Myometrial cell (primary cell): ENCODE measurements at places on chromosomes 2 and 18. TPM values are rescaled to one million over a fixed set of nuclear protein-coding genes. Genes with fewer than 3 reads are reported as not detected.

The OTOF gene
- not detected in 2 replicates for total RNA-seq

The UGT1A4 gene
- total RNA-seq, result not detected in 2 replicates

The TTN gene
- total RNA-seq, result under 0.01 TPM in 2 replicates

The ALPI gene
- not detected in 2 replicates for total RNA-seq

The EFR3B gene
- total RNA-seq, result under 0.01 and 0.18 TPM in 2 replicates

The NPHP1 gene
- total RNA-seq, result 4.3 and 6.7 TPM in 2 replicates

The MALL gene
- 204 and 210 TPM in 2 replicates for total RNA-seq

The PCARE gene
- total RNA-seq, result not detected in 2 replicates

The ADRA2B gene
- not detected in 2 replicates for total RNA-seq

The ABCG8 gene
- total RNA-seq, result not detected in 2 replicates

The IL1RL1 gene
- total RNA-seq, result 0.29 and 2.5 TPM in 2 replicates

The CHRNG gene
- not detected in 2 replicates for total RNA-seq

The CIAO1 gene
- 105 and 129 TPM in 2 replicates for total RNA-seq

The TMEM178A gene
- total RNA-seq, result not detected in 2 replicates

The SLC5A7 gene
- not detected in 2 replicates for total RNA-seq

The GCG gene
- not detected in 2 replicates for total RNA-seq

The MAT2A gene
- 59.4 and 67.5 TPM in 2 replicates for total RNA-seq

The IL36B gene
- not detected in 2 replicates for total RNA-seq

The CLEC4F gene
- total RNA-seq, result not detected in 2 replicates

The SERPINB4 gene
- not detected in 2 replicates for total RNA-seq

The C2orf66 gene
- not detected in 2 replicates for total RNA-seq

The AQP4 gene
- not detected in 2 replicates for total RNA-seq

The NT5DC4 gene
- total RNA-seq, result not detected in 2 replicates

The CHRNA1 gene
- not detected in 2 replicates for total RNA-seq

The C2orf72 gene
- not detected in 2 replicates for total RNA-seq

The THSD7B gene
- under 0.01 TPM in 1 of 2 replicates, not detected in the other for total RNA-seq

The KIF1A gene
- 0.29 TPM in 1 of 2 replicates, not detected in the other for total RNA-seq

The MSGN1 gene
- not detected in 2 replicates for total RNA-seq

The STK25 gene
- total RNA-seq, result 216 and 299 TPM in 2 replicates

The SMARCAL1 gene
- 15.3 and 18.3 TPM in 2 replicates for total RNA-seq

The WDFY1 gene
- total RNA-seq, result 49.3 and 65.2 TPM in 2 replicates

The RNF125 gene
- total RNA-seq, result 0.86 and 1.1 TPM in 2 replicates

The LRRC30 gene
- total RNA-seq, result not detected in 2 replicates

The TMSB10 gene
- total RNA-seq, result 9,382 and 10,805 TPM in 2 replicates

The FAM117B gene
- 0.71 and 7.8 TPM in 2 replicates for total RNA-seq

The FBXO41 gene
- total RNA-seq, result 0.29 and 10.1 TPM in 2 replicates

The SCYGR4 gene
- not detected in 2 replicates for total RNA-seq

The GAD1 gene
- not detected in 2 replicates for total RNA-seq

The SERPINB3 gene
- total RNA-seq, result not detected in 2 replicates

The HOXD10 gene
- 2.0 and 3.4 TPM in 2 replicates for total RNA-seq

The ANKRD44 gene
- 2.3 and 50.5 TPM in 2 replicates for total RNA-seq

The CASP8 gene
- 15.6 and 27.6 TPM in 2 replicates for total RNA-seq

The AQP12A gene
- total RNA-seq, result not detected in 2 replicates

The HMSD gene
- 0.86 and 0.89 TPM in 2 replicates for total RNA-seq

The OSBPL1A gene
- 16.8 and 20.2 TPM in 2 replicates for total RNA-seq

The HOXD3 gene
- 0.18 and 1.7 TPM in 2 replicates for total RNA-seq

The CYP27C1 gene
- total RNA-seq, result not detected in 2 replicates

The PRR30 gene
- total RNA-seq, result not detected in 2 replicates
